ENCODE measurements at places on chromosomes 7 and 10.

DNA sequence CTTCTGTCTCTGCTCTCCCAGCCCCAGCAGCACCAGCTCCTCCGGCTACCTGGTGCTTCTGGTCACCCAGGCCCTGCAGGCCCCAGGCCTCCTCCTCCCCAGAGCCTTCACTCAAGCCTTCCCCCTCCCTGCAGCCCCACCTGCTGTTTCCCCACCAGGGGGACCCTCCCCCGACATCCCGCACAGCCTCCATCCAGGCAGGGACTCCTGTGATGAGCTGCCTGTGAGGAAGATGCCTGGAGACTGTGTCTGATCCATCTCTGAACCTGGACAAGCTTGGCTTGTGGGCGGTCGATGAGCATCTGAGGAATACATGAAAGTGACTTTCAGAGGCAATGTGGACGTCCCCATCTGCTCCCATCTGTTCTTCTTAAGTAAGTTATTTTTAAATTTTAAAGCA lies 45.0 kb downstream of the RAMP3 start:
- no peak for DNase-seq

DNA sequence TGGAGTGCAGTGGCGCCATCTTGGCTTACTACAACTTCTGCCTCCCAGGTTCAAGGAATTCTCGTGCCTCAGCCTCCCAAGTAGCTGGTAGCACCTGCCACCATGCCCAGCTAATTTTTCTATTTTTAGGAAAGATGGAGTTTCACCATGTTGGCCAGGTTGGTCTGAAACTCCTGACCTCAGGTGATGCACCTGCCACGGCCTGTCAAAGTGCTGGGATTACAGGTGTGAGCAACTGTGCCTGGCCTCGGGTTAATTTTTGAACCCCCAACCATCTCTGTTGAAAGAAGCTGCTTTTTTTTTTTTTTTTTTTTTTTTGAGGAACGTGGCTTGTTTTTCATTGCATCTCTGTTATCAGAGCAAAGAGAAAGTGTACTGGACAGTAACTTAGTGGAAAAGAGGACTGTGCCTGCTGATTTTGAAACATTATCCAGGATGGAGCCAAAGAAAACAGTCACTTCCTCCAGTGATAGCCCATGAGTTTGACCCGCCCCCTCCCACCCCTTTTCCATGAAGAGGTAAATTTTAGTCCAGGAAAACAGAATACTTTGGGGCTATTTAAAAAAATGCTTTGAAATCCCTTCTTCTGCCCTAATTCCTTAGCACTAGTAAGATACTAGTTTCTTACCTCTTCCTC lies 38.3 kb downstream of the WBP1L start:
- DNase-seq, result no peak

GRCh38 chr7:102008535-102009262 lies 191.3 kb downstream of the CUX1 start:
- DNase-seq, result no peak

DNA sequence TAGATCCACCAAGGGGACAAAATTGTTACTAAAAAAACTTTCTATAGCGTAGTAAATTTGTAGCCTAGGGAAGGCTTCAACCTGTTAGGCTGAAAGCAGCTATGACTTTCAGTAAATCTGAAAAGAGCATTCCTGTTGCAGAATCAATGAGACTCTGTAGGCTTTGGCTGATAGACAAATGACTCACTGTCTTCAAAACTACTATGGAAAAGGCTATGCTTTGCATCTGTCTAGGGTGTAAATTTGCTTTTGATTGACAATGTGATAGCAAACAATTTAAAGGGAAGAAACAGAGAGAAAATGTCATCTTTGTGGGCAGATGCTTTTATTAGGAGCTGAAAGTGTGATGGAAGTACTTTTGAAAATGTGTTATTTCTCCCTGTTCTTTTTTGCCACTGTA lies 60.6 kb downstream of the ARL5B start:
- DNase-seq, result no peak
